ENCODE measurements at places on chromosomes 2 and 18. TPM values are rescaled to one million over a fixed set of nuclear protein-coding genes. Genes with fewer than 3 reads are reported as not detected.

The SANBR gene
- 3.8 TPM for total RNA-seq

The SERPINB3 gene
- total RNA-seq, result not detected

The RPRM gene
- total RNA-seq, result not detected

The DAPL1 gene
- total RNA-seq, result not detected

The CRYBA2 gene
- not detected for total RNA-seq

The NAB1 gene
- total RNA-seq, result 33.6 TPM

The EIF2AK3 gene
- 20.3 TPM for total RNA-seq

The RAX gene
- total RNA-seq, result not detected

The TSGA10 gene
- total RNA-seq, result 0.54 TPM

The UGGT1 gene
- total RNA-seq, result 71.3 TPM

The CNTNAP5 gene
- total RNA-seq, result not detected
